ENCODE measurements at places on chromosomes 4 and X. TPM values are rescaled to one million over a fixed set of nuclear protein-coding genes. Genes with fewer than 3 reads are reported as not detected.
A peak's percentile ranks its signal among the peaks of the same experiment; 100 is the strongest.

DNA sequence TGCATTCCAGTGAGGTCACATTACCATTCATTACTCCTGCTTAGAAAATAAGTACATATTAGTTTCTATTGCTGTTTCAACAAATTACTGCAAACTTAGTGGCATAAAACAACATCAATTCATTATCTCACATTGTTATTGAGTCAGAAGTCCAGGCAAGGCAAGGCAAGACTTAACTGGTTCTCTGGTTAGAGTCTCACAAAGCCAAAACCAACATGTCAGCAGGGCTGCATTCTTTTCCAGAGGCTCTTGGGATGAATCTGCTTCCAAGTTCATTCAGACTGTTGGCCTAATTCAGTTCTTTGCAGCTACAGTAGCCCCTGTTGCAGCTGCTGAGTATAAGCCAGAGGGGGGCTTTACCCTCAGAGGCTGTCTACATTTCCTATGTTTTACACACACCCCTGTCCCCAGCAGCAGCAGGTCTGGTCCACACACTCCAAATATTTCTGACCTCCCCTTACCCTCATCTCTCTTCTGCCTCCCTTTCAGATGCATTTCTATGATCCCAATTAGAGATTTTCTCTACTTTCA is 892.1 kb upstream of the EPHA5 start:
- DNase-seq, result no peak

DNA sequence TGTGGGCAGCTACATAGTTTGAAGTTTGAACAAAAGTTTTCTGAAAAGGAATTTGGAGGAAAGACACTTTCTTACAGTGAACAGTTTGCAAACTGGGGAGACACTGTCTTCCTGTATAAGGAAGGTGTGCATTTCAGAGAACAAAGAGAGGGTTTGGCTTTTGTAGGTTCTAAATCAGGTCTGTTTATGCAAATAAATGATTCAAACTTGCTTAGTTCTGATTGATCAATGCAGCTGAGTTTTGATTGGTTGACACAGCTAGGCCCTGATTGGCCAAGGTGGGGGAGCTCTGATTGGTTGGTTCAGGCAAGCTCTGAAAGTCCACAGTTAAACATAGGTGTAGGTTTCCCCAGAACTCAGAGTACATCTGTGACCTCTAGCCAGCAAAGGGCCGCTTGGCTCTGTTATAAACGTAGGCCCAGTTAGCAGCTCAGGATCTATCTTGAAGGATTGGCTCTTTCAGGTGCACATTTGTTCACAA is 63.0 kb upstream of the ENPP6 start:
- DNase-seq, result no peak

DNA sequence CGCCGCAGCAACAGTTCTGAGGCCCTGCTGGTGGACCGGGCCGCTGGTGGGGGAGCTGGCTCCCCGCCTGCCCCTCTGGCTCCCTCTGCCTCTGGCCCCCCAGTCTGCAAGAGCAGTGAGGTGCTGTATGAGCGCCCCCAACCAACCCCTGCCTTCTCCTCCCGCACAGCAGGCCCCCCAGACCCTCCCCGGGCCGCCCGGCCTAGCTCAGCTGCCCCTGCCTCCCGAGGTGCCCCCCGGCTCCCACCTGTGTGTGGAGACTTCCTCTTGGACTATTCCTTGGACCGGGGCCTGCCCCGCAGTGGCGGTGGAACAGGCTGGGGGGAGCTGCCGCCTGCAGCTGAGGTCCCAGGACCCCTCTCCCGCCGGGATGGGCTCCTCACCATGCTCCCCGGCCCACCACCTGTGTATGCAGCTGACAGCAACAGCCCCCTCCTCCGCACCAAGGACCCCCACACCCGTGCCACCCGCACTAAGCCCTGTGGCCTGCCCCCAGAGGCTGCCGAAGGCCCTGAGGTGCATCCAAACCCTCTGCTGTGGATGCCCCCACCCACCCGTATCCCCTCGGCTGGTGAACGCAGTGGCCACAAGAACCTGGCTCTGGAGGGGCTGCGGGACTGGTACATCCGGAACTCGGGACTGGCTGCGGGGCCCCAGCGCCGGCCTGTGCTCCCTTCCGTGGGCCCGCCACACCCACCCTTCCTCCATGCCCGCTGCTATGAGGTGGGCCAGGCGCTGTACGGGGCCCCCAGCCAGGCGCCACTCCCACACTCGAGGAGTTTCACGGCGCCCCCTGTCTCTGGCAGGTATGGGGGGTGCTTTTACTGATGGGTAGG is 6.3 kb downstream of the PRAF2 start:
- peak; percentile 3 for DNase-seq

DNA sequence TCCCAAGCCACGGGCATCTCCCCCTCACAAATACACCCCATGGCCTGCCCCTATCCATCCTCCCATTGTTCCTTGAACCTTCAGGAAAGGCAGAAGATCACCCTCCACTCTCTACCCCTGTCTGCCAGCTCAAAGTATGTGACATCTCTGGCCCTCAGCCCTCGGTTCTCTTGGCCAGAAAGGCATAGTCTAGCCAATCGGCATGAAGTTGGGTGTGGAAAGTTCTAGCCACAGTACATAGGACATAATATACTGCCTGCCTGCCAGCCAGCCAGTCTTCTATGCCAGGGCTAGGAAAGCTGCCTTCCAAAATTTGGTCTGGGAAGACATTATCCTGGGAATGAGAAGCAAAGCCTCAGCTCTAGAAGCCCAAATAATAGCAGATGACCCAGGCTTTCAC is 3.2 kb upstream of the PLP1 start:
- no peak for DNase-seq

GRCh38 chr4:110508827-110509710 is 33.1 kb downstream of the ENPEP start:
- peak; percentile 61 for DNase-seq

DNA sequence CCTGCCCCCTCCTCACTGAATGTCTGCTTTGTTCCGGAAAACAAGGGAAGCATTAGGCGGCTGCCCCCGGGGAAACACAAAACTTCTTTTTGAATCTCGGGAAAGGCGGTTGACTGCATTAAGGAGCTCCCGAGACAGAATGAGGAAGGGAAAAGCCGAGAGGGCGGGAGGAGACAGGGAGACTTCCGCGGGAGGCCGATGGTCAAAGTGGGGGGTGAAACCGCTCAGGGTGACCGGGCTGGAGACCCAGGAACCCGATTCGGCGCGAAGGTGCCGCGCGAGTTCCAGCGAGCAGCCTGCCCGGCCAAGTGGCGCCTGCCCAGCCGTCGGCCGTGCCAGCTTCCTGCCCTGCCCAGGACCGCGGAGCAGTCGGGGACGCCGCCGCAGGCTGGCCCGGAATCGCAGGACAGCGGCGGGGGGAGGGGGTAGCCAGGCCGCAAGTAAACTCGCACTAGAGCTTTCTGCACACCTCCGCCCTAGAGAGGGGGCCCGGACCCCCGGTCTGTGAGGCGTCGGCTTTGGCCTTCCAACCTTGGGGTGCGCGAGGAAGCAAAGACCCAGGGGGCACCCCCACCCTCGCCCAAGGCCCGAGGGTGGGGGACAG is 55.1 kb upstream of the BCOR start:
- DNase-seq, result peak; percentile 44

DNA sequence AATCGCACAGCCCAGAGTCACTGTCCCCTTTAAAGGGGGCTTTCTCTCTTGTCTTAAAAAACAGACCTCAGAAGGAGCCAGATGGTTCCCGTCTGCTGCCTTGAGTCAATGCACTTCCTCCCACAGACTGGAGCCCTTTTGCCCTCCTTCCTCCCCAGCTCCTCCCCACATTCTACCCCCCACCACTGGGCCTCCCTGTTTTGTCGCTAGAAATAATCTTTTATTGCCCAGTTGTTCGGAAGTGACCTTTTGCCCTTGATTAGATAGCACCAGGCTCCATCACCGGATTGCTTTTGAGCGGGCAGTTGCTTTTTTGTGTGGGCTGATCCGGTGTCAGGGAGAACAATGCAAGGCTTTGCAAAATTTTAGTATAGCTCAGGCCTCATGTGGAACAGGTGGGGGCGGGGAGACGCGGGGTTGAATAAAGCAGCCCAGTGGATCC is 47.7 kb downstream of the SPRY1 start:
- DNase-seq, result peak; percentile 73

DNA sequence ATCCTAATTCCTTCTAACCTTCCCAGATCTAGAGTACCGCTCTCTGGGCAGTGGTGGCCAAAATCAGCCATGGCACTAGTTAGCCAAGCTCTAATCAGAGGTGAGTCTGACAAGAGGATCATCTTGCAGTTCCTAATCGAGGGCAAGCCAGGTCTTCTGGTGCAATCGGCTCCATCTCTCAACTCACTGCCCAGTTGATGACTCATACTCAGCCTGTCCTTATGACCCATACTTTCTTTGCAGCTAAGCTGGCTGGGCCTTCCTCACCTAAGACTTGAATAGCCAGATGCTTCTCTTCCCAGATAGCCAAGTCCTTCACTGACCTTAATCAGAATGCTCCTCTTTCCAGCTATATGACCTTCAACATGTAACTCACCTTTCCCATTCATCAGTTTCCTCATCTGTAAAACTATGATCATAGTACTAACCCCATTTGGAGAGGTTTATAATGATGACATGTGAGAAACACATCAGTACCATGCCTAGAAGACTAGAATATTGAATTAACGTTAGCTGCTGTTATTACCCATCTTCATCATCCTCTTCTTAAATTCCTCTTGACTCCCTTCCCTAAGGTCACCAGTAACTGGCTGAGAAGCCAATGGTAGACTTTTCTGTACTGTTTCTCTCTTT is 57.1 kb downstream of the RELL1 start:
- peak; percentile 67 for DNase-seq

DNA sequence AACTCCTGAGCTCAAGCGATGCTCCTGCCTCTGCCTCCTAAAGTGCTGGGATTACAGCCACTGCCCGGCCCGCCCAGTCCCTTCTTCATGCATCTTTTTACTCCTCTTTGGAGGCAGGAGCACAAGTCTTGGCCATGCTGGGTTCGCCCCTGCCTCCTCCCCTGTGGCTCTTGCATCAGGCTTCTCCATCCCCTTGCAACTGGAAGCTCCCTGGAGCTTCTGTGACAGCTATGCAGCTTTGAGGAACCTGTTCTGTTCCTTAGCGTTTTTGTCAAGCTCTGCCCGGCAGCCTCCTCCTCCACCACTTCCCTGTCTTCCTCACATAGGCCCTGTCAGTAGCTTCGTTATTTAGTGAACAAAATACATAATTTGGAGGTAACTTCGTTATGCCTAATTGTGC is 73.9 kb downstream of the PSAPL1 start:
- no peak for DNase-seq

DNA sequence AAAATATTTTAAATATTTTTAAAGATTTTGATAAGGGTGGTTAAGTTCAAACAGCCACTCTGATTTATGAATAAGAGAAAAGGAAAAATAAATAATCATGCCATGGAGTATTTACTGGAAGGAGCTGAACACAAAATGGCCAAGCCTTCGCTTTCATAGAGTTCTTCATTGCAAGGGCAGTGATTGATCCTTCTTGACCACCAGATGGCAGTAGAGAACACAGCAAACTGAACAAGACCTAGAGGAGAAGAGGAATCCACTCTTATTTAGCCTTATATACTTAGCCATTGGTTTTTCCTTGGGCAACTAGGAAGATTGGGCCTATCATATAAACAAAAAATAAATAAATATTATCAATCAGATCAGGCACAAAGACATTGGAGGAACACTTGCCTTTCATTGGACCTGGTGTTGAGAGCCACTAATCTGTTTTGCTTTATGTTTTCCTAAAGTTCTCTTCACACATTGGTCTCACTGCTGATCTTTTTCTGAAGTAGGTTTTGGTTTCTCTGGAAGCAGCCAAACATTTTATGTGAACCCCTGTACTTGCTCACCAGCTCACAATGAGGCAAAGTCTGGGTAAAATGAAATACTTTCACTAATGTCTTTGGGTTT is 58.1 kb upstream of the PARM1 start:
- DNase-seq, result peak; percentile 91

DNA sequence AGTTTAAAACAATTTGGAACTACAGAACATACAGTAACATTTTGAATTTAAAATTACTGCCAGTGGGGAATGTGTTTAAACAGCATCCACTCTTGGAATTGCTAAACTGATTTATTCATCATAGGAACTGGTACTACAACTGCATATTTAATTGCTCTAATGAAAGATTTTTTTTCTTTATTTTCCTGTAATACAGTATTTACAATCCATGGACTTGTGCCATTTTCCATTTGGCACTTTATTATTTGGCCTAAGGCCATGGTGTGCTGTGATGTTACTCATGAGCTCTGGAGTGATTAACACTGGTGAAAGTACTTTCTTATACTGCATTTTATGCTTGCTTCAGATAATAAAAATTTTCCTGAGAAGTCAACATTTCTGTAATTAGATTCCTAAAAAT is 69.7 kb upstream of the NUDT6 start:
- DNase-seq, result no peak

The VCX2 gene
- not detected for polyA plus RNA-seq

The TCEAL5 gene
- 0.17 TPM for polyA plus RNA-seq

The POF1B gene
- polyA plus RNA-seq, result 11.8 TPM

The PDZD4 gene
- 1.4 TPM for polyA plus RNA-seq

The NOA1 gene
- polyA plus RNA-seq, result 10.1 TPM

The ADH1B gene
- 1.5 TPM for polyA plus RNA-seq

The KIAA1210 gene
- not detected for polyA plus RNA-seq
